ENCODE measurements at places on chromosomes 1 and 21. TPM values are rescaled to one million over a fixed set of nuclear protein-coding genes. Genes with fewer than 3 reads are reported as not detected.

DNA sequence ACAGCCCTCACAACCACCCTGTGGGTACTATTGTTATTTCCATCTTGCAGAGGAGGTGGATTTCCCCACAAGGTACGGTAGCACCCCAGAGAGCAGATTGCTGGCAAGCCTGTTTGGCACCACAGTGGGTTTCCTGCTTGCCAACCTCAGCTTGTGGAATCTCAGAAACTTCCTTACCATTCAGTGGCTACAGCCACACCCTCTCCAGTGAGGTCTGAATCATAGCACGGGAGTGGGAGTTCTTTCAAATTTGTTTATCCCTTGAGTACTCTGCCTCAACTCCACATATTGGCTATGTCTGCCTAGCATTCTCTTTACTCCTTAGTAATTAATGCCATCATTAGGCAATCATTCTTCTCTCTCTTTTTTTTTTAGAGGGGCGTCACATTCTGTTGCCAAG, 162.1 kb downstream of the PTPRU start:
- peak; percentile 31 for DNase-seq

WNT2B gene
- 0.68 TPM for polyA plus RNA-seq

DNA sequence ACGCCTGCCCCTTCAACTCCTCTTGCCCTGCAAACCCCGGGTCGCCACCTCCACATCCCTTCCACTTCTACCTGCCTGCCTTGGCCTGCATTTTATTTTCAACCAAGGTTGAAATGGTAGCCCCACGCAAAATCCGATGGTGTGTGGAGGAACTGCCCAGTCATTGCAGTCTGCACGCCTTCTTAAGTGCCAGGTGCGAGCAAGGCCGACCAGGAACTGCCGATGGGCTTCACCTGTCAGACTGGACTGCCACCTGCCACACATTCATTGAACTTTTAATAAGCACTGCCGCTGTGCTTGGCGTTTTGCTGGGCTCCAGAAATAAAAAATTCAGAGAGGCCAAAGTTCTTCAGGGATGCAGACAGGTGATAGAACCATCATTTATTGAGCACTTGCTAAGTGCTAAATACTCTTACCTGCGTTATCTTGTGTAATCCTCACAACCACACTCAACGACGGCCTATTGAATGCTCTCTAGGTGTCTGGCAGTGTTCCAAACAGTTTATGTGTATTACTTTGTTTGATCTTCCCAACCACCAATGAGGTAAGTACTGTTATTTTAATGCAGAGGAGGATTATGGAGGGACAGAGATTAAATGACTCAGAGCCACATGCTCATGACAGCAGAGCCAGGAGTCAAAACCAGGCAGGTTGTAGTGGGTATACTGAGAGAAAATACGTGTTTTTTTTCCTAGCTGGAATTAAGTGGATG, 36.2 kb downstream of the CACHD1 start:
- peak; percentile 63 for DNase-seq

GRCh38 chr1:2282556-2283270, 54.6 kb downstream of the SKI start:
- no peak for DNase-seq

DNA sequence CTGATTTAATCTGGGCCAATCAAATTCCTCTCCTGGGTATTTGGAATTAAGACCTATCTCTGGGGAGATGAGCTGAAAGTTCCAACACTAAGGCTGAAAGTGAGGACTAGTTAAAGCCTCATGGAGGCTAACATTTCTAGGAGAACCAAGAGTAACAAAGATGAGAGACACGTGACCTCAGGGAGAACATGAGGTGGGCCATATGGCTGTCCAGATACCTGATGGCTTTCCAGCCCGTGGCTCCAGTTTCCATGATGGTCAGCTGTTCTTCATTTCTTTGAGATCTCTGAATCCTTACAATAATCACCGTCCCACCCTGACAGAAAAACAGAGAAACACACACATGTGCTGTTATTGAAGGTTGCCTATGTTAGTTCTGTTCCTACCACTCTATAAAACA, 66.1 kb downstream of the LEPR start:
- no peak for DNase-seq
